MM.1S (cell line): ENCODE measurements at places on chromosomes 11 and 22.

DNA sequence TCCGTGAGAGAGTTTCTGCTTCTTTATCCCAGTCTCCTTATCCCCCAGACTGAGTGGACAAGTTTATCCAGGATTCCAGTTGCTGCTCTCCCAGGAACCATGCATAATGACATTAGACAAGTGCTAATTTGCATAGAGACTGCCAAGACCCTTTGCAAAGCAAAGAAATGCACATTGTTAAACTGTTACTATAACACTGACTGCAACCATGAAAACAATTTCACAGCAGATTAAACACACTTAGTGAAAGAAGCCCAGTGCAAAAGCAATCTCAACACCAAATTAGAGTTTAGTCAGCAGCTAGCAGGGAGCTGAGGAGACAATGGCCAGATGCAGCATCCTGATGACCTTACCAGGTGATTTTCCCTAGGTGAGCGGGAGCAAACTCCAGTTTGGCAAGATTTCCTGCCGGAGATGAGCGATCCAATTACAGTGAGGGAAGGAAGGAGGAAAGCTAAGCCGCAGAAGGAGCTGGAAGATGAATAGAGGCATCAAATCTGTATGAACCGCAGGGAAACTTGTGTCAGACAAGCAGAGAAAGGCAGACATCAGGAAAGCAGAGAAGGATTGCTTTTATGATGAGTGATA is 273.8 kb upstream of the B3GAT1 start:
- DNase-seq: no peak

GRCh38 chr11:68016904-68017817 is 7.0 kb downstream of the ALDH3B1 start:
- no peak for DNase-seq

DNA sequence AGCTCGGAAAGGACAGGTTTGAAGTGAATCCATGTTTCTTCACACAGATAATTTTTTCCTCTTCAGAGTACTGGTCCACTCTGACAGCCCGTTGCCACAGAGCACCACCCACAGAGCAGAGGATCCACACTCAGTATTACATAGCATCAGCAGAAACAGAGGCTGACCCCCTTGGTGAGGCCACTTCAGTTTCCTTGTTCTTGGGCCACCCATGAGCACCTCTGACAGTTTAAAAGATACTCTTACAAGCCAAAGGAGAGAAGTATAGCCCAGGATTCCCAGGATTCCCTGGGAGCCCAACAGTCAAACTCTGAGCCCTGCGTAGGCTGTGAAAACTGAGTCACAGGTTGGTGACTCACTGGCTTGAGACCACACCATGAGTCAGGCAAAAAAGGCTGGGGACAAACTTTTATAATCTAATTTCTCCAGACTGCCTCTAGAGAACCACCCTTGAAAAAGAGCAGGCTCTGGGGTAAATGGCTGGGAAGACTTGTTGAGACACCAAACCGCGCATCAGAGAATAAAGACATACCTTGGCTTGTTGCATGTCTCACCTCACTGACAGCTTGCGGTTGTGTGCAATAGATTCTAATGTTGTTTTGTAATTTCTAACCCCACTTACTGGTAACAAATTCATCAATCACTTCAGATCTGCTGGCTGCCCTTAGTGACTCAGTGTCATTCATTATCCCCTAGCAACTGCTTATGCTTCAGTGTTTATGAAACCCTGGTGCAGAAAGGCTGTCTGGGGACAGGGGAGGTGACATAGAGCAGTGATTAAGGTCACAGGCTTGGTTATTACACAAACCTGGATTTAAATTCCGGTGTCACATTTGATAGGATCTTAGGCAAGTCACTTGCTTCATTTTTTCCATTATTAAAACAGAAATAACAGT is 56.9 kb upstream of the PRSS23 start:
- DNase-seq: no peak

- DNase-seq: no peak
Measured at GRCh38 chr22:46972256-46972655, 209.8 kb downstream of the TBC1D22A start.
